ENCODE measurements at places on chromosomes 7 and 10.
A peak's percentile ranks its signal among the peaks of the same experiment; 100 is the strongest.

DNA sequence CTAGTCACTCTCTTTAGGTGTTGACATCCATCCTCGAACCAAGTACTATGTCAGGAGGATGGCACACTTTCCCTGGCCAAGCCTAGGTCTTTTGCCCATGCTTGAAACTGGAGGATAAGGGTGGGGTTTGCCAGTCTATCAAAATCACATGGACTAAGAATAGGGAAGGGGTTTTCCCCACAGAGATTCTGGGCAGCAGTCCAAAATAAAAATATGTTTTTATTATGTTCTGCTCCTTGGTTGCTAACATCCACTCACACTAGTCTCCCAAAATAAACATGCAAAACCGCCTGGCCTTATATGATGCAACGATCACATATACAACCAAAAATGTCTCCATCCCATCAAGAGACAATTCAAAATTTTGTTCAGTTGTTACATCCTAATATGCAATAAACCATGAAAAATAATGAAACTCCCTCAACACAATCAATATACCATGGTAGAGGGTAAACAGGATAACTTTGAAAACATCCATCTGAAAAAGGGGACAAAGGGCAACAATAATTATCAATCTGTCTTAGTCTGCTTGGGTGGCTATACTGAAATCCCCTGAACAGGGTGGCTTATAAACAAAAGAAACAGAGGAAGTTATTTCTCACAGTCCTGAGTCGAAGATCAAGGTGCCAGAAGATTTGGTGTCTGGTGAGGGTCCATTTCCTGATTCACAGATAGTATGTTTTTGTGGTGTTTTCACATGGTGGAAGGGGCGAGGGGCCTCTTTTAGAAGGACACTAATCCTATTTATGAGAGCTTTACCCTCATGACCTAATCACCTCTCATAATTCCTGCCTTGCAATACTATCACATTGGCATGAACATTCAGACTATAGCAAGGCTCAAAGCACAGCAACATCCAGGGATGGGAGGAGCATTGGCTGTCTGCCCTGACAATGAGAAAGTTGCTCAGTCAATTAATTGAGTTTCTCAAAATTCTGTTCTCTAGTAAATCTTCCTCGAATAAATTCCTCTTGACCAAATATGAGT, 159.3 kb downstream of the ETV1 start:
- DNase-seq = no peak

DNA sequence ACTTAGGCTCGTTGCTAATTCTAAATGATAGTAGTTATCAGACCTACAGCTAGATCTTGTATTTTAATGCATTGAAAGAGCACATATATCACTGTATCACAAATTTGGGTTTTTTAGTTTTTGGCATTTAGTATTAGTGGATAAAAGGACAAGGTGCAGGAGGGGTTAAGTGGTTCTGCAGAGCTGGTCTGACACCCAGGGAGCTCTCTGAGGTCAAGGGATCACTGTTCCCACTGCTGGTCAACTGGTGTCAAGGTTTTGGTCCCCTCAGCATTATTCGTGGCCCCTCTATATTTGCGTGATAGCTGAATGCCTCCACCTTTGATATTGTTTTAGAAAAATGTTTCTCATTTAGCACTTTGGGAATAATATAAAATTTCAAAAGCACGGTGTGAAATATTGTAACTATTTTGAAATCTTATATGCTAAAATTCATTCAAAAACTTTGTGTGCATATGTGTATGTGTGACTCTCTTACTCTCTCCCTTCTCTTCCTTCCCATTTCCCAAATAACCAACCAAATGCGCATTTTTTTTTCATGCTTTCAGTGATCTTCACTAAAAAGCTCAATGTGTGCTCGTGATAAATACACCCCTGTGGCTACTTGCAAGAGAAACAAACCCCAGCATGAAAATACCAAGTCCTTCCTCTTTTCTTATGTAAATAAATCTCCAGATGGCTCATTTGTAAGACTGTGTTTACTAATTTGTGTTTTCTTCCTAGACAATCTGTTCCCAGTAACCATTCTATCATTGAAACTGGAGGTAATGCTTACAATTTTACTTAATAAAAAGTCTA, 309.2 kb downstream of the FGFR2 start:
- DNase-seq = no peak

- peak; percentile 52 for DNase-seq
These were observed 945 bp upstream of the RHEB start for GRCh38 chr7:151520419-151521261.

DNA sequence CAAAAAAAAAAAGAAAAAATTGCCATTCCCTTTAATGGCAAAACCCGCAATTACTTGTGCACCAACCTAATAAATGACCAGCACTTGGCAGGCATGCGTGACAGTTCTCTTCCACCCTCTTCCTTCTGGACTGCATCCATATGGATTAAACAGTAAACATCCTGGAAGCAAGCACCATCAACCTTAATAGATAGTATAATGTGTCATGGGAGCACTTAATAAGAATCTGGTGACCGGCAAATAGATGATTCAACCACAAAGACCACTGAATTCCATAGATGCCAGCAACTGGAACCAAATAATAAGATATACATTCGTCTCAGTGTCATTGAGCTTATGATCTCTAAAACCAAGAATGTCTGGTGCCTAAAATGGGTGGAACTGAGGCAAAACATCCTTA, 610.2 kb downstream of the CALN1 start:
- DNase-seq = no peak

GRCh38 chr10:95532536-95532935, 28.6 kb downstream of the SORBS1 start:
- DNase-seq = no peak

GRCh38 chr7:3493499-3493898, 192.4 kb downstream of the SDK1 start:
- DNase-seq = no peak

GRCh38 chr7:105943486-105943885, 19.6 kb upstream of the CDHR3 start:
- no peak for DNase-seq

- DNase-seq = no peak
These were observed 249.0 kb upstream of the AUTS2 start for GRCh38 chr7:69349291-69349690.

DNA sequence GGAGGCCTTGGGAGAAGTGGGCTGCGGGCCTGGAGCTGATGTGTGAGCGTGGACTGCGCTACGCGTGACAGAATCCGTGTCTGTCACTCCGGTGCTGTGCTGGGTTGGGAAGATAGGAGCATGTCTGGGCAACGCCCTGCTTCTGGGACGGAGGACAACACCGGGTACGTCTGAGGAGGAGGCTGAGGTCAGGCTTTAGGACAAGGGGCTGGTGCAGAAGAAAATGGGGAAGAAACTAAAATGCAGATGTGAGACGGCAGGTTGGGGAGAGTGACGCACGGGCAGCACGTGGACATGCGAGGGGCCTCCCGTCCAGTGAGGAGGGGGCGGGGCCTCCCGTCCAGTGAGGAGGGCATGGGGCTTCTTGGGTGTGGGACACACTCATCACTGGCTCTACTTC, 207.4 kb downstream of the DNAJB6 start:
- DNase-seq = no peak

- no peak for DNase-seq
These were observed 88.4 kb downstream of the CARD11 start for GRCh38 chr7:2955269-2955668.

- no peak for DNase-seq
These were observed 22.0 kb upstream of the GPR146 start for GRCh38 chr7:1022356-1022755.

GRCh38 chr7:44767134-44767911, 18.7 kb downstream of the ZMIZ2 start:
- no peak for DNase-seq

DNA sequence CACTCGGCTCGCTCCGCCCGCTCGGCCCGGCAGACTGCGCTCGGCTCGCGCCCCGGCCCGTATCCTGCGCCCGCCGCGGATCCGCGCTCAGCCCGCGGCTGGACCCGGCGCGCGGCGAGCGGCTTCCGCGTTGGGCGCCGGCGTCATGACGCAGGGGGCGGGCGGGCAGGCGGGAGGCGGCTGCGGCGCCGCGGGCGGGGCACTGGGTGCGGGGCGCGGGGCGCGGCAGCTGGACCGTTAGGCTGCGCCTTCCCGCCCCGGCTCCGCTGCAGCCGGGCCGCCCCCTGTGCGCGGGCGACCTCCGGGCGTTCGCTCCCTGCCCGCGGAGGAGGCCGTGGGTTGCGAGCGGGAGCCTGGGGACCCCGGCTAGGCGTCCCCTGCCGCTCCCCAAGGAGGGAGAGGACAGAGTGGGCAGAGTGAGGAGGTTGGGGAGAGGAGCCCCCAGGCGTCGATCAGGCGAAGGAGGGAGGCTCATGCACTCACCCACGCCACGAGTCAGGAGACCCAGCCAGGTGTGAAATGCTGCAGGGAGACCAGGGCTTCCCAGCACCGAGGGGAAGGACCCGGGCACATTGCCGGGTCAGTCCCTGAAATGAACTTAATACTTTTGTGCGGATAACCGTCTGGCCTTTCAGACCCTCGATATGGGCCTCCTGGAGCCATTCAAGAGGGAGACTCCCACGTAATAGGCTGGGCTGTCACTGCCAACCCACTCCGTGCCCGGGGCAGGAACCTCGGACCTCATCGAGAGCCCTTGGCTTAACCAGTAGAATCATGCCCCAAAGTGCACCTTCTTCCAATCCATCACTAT, at the start of gene PIP4K2A:
Gene PIP4K2A (minus strand): TSS at position 100 of the 811 bp plus-strand sequence. CDS start 252 bp downstream, outside the sequence.
- peak; percentile 75 for DNase-seq

DNA sequence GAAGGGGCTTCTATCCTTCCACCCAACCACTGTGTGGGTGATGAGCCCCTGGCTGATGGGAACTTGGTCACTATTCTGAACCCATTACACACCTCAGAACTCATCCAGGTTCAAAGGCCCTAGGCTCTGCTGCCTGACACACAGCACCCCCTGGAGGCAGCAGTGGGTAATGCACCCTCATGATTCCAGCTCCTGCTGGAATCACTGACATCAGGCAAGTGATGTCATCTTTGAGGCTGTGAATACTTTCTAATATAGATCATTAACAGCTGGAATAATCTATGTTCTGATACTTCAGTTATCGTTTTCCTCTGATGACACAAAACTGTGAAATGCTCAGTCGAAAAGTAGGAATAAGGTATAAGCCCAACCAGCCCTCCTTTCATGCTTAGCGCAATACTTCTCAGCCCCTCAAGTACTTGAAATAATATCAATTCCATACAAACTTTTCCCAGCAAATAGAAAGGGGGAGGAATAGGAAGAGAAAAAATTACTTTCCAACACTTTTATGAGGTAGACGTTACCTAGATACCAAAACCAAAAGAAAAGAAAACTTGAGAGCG, 7.5 kb upstream of the RBP3 start:
- DNase-seq = peak; percentile 80

GRCh38 chr10:58754469-58755339, 242.0 kb downstream of the BICC1 start:
- no peak for DNase-seq

GRCh38 chr10:94076325-94076841, 82.7 kb downstream of the PLCE1 start:
- no peak for DNase-seq

- DNase-seq = no peak
These were observed 35.6 kb upstream of the GALNT17 start for GRCh38 chr7:71096351-71096750.

DNA sequence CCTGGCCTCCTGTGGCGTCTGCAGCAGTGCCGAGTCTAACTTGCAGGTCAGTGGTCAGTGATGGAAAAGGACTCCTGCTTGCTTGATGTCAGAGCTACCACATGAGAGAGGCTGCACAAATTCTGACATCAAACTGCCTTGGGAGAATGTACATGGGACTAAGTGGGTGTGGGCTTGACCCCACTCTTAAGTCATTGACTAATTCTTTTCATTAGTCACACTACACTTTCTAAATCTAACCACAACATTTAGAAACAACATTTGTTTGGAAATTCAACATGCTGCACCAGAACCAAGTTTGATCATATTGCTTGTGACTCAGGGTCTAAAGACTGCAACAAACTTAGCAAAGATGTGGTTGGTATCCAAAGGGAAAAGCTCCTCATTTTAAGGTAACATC, 24.4 kb upstream of the CDC14C start:
- no peak for DNase-seq

DNA sequence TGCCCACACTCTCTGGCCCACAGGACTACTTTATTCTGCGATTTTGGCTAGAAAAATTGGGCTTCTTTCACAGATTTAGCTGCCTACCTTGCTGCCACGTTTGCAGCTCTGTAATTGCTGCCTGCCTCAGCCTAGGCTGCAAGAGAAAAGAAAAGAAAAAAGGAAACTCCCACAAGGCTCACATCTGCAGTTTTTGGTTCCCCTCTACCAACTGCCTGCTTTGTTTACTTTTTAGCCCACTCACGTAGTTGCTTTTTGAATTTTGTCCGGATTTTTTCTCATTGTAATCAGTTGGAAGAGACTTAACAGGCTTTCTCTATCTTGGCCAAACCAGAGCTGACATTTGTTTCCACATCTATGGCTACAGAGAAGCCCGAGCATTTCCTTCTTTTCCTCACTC, 24.3 kb downstream of the SUN3 start:
- DNase-seq = no peak

- DNase-seq = peak; percentile 28
These were observed 3.1 kb upstream of the MRC1 start for GRCh38 chr10:17805921-17806577.

- no peak for DNase-seq
These were observed 9.9 kb downstream of the CCDC126 start for GRCh38 chr7:23607130-23607529.

GRCh38 chr10:36903040-36903439, 222.4 kb upstream of the ANKRD30A start:
- no peak for DNase-seq

GRCh38 chr7:80967917-80968297, 49.1 kb upstream of the SEMA3C start:
- DNase-seq = no peak

DNA sequence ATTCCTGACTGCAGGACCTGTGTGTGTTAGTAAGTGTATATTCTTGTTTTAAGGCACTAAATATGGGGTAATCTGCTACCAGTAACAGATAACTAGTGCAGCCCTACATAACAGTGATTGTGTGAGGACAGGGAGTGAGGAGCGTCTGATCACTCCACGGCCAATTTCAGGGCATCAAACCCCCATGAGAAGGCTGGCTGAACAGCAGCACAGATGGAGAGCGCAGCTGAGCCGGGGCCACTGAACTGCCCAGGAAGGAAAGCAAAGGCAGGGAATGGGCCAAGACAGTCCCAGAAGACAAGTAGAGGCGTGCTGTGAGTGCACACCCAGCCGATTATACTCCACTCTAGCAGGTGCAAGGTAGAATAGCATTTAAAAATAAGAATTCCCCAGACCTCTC, 157.1 kb upstream of the CHST15 start:
- no peak for DNase-seq

DNA sequence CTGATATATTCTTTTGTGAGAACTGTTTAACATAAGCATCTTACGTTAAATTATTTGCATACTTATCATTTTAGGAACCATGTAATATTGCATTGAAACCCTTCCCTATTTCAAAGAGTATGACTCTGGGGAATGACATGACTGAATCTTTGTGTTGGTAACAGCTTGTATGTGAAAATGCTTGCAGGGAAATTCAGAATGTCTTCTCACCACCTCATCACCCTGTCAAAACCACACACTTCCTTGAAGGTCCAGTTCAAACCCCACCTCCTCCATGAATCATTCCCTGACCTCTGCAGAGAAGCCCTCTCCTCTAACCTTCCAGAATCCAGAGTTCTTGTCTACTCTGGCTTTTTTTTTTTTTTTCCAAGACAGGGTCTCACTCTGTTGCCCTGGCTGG, 26.3 kb upstream of the NKX2-3 start:
- no peak for DNase-seq

GRCh38 chr7:38637957-38638356, 6.8 kb upstream of the AMPH start:
- no peak for DNase-seq

GRCh38 chr10:77553311-77553710, 84.3 kb downstream of the KCNMA1 start:
- DNase-seq = no peak
